ENCODE measurements at places on chromosomes 13 and 19. TPM values are rescaled to one million over a fixed set of nuclear protein-coding genes. Genes with fewer than 3 reads are reported as not detected.
A peak's percentile ranks its signal among the peaks of the same experiment; 100 is the strongest.

Gene TRPC4
- 0.31 TPM for polyA plus RNA-seq

Gene TEX101
- polyA plus RNA-seq = not detected

Gene KLK3
- not detected for polyA plus RNA-seq

Gene MYH14
- polyA plus RNA-seq = 54.2 TPM

Gene FCER2
- 0.48 TPM for polyA plus RNA-seq

- DNase-seq = no peak
These were observed 29.7 kb downstream of the SIAH3 start for GRCh38 chr13:45821811-45822210.

- DNase-seq = peak; percentile 50
These were observed 113.2 kb downstream of the TM9SF2 start for GRCh38 chr13:99614465-99614885.

- DNase-seq = no peak
These were observed 2625.6 kb upstream of the PCDH20 start for GRCh38 chr13:64041296-64041695.

- no peak for DNase-seq
These were observed 62.8 kb downstream of the WDFY2 start for GRCh38 chr13:51647067-51647466.

- no peak for DNase-seq
These were observed 6.9 kb downstream of the ADGRE1 start for GRCh38 chr19:6894313-6894712.

- no peak for DNase-seq
These were observed 237.4 kb downstream of the PCDH9 start for GRCh38 chr13:66992719-66993118.

DNA sequence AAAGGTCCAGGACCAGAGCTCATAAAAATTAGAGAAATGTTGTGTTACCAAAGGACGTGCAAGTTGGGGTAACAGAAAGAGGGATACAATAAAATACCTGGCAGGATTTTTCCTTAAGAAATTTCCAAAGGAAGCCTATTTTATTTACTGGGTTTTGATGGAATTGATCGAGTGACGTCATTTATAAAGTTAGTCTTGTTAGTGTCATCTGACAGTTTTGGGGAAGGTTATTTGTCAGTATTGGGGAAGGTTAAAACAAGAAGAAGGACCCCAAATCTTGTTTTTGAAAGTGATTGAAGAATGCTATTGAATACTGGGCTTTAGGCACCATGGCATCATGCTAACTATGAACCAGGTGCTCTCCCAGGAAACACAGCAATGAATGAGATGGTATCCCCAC lies 287.9 kb downstream of the HS6ST3 start:
- DNase-seq = no peak

GRCh38 chr13:100040196-100040595 lies 48.7 kb upstream of the PCCA start:
- DNase-seq = peak; percentile 11

DNA sequence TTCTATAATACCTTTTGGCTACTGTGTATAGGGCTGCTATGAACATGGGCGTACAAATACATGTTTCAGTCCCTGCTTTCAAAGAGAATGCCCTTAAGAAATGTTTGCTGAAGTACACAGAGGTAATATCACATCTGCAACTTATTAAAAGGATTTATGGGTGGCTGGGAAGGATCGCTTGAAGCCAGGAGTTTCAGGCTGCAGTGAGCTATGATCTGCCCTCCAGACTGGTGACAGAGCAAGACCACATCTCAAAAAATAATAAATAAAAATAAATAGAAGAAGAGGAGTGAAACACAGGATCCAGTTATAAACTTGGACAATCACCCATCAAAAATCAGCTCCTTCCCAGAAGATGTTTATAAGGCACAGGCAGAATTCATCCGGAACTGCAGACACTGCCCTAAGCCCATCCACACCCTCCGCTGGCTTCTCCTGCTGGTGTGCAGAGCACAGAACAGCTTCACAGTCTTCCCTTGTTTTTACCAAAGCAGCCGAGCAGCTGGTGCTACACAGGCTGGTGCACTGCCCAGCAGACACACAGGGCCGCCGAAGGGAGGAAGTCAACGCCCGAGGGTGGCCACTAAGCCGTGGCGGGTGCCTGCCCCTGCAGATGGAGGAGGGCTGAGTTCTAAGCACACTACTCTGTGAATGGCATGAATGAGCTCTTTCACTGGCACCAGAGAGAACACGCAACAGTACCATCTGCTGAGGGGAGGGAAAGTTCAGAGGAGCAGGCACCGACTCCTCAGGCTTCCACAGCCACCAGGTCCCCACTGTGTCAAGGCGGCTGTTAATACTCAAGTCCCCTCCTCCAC lies 44.0 kb downstream of the BRD4 start:
- DNase-seq = peak; percentile 78

DNA sequence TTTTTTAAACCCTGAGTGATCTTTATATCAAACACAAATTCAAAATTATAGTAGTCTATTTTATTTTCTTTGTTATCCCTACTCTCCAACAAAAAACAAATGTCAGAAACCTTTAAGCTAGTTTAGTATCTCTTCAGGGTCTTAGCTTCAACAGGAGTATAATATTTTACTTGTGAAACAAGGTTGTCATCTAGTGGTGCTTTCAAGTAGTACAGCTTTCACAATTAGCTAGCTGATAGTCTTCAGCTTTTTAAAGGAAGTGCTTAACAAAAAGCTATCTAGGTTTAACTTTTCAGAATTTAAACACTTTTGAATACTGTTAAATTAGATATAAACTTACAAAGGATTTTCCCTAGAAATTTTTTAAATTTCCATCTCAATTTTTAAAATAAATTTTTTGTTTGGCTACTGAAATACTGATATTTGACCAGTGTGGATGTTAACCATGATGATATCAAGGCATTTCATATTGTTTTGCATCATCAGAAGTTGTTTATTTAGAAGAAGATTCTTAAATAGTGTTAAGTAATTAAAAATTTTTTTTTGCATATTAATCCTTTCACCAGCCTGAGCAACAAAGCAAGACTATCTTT lies 34.2 kb downstream of the TDRD3 start:
- no peak for DNase-seq

DNA sequence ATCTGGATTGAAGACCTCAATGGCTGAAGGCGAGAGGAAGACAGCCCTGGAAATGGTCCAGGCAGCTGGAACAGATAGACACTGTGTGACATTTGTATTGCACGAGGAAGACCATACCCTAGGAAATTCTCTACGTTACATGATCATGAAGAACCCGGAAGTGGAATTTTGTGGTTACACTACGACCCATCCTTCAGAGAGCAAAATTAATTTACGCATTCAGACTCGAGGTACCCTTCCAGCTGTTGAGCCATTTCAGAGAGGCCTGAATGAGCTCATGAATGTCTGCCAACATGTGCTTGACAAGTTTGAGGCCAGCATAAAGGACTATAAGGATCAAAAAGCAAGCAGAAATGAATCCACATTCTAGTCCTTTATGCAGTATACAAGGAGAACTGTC lies 1.2 kb downstream of the POLR1D start:
- no peak for DNase-seq

GRCh38 chr13:90070362-90070761 lies 1277.1 kb upstream of the MIR17HG start:
- no peak for DNase-seq
